ENCODE measurements at places on chromosomes 11 and 22. TPM values are rescaled to one million over a fixed set of nuclear protein-coding genes. Genes with fewer than 3 reads are reported as not detected.

MMP12 gene
- 3.6 TPM for polyA plus RNA-seq

DNA sequence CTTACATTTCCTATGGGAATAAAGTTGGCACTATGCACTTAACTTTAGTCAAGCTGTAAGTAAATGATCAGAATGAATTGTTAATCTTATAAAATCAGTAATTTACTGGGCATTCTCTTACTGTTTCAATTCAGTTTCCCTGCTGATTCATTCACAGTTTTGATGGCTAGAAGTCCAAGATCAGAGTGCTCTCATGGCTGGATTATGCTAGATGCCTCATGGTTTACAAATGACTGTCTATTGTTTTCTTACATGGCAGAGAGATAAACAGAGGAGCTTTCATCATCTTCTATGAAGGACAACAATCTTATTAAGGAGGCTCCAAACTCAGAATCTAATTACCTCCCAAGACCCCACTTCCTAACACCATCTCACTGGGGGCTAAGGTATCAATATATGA, 135.1 kb upstream of the CARD18 start:
- DNase-seq, result no peak

NLRP6 gene
- polyA plus RNA-seq, result 0.62 TPM

DLG2 gene
- polyA plus RNA-seq, result 11.9 TPM

DNA sequence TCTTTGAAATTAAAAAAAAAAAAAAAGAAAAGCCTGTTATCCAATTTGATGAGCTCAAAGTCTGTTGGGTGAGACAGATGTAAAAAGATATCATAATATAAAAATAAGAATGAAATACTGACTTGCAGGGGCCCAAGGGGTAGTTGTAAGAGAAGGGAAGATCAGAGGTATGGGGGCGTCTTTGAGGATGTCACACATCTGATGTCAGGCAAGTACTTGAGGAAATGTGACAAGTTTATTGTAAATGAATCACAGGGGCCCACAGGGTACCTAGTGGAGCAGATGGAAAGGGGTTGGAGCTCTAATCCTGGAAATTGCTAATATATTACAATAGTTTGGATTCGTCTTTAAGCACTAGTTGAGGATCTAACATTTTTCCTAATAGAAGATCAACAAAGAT, 131.6 kb downstream of the MAML2 start:
- no peak for DNase-seq

DNA sequence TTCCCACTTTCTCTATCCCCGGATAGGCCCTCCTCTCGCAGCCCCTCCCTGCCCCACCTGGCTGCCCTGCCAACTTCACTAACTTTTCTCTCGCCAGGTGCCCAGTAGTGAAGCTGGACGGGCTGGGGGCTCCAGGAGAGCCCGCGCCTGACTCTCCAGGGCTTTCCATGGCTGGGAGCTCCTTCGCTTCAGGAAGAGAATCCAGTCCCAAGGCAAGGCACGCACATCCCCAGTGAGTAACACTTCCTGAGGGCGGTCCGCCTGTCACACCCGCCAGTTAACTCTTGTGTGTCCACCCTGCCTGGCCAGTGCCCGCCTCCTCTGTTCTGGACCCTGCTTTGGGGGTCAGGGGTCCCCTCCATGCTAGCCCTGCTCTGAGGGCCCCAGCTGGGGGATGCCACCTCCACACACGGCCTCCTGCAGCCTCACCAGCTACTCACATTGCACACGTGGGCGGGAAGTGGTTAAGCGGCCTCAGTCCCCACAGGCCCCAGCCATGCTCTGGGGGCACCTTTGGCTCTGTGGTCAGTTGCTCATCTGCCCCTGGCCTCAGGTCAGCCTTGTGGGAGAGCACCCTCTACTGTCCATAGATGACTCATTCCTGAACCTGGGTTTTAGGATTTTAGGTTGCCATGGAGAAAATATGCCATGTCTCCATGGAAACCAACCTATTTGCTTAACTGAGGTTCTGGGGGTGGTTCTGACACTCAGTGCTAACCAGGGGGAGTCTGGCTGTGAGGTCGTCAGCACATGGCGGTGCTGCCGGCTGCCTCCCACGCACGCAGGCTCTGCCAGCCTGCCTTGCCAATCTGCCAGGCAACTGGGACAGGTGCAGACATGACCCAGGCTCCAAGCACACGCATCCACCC, at the start of gene RIN1:
Gene RIN1, minus strand, starts transcription at position 201 of the 869 bp plus-strand sequence. Its CDS starts 32 bp downstream, at position 169.
- no peak for DNase-seq

- no peak for DNase-seq
Observed at GRCh38 chr11:110293389-110293788, 3.0 kb downstream of the RDX start.

GRCh38 chr11:80129396-80129795, 688.6 kb upstream of the TENM4 start:
- DNase-seq, result no peak

DNA sequence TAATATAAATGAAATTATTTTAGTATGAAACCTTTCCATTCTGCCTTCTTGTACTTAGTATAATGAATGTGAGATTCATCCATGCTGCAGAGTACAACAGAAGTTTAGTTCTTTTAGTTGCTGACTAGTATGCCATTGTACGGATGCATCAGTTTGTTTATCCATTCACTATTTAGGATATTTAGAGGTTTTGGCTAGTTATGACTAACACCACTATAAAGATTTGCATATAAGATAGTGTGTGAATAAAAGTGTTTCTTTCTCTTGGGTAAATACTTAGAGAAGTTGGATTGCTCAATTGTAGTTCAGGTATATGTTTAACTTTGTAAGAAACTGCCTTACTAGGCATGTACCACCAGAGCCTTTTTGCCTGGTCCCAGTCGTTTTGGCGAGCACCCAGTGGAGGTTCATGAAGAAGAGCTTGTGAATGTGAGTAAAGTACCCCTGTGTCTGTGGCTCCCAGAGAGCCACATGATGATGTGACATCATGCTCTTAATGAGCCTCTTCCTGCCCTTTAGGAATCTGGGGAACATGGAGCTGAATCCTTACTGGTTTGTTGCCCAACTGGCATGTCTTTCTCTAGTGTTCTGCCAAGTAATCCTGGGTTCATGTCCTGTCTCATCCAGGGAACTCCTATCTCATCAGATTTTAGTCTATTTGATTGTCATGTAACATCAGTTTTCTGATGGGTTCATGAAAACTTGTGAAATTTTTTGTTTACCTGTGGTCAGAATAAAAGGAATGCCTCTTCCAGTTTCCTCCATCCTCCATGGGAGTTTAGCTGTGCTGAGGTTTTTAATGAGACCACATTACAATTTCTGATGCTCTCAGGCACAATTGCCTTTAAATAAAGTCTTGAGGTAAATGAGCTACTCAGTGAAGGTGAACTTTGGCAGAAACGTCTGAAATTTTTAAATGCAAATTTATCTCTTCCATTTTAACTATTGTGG, 234.8 kb downstream of the CASP12 start:
- DNase-seq, result no peak

- no peak for DNase-seq
Observed at GRCh38 chr11:48109046-48109666, 107.5 kb upstream of the OR4B1 start.
